HEK293T (cell line): ENCODE measurements at places on chromosomes 2 and 18.

DNA sequence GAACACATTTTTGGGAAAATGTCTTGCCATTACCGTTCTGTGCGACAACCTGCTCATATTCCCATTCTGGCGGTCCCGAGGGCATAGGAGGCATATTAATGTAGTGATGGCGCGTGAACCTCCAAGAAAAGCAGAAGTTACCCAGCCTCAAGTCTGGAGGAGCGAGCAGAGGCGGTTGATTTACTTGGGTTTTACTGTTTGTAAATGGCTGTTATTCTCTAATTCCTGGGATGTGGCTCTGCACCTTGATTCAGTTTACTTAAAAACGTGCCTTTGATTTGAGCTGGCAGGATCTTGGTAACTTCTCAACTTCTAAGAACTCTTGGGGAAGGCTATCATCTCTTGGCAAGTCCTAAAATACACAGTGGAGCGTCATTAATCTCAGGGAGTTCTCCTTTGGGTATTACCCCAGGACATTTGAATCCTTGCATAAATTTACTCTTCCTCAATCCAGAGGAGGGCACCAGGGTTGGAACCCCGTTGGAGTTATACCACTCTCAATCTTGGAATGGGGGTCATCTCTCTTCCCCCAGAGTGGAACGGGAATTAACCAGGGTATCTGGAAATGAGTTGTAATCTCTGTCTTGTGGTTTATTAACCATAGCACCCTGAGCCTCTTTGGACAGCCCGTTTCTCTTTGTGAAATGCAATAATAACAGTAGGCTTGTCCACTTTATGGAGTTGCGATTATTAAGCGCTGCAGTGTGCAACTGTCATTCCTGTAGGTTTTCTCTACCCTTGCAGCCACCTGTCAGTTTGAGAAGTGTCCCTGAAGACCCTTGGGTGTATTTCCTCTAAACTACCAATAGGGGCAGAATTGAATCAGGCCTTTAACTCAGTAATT is 2.1 kb downstream of the HK2 start:
- DNase-seq, result peak; percentile 70

GRCh38 chr18:72672364-72673184 is 128.4 kb upstream of the CBLN2 start:
- DNase-seq, result peak; percentile 7

- no peak for DNase-seq
These were observed 11.4 kb downstream of the CCDC88A start for GRCh38 chr2:55408098-55408882.

GRCh38 chr18:23779696-23780303 is 90.5 kb downstream of the LAMA3 start:
- peak; percentile 43 for DNase-seq

DNA sequence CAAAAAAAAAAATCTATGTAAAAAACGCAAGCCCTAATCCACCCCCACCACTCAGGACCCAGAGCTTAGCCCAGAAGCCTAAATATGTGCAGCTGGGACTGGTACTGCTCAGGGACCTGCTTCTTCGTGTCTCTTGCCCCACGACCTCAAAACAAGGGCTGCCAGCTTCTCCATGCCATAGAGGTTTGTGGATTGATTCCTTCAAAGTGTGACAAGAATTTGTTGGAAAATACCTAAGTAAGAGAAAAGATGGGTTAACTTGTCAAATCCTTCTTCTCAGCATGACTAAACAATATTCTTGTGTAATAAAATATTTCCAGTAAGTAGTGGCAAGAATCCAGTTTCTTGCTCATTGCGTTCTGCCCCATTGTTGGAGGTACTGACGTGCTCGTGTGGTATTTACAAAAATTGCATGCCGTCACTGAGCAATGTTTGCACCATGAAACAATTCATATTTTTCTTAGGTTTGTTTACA is 825 bp upstream of the SCYGR1 start:
- DNase-seq, result no peak

DNA sequence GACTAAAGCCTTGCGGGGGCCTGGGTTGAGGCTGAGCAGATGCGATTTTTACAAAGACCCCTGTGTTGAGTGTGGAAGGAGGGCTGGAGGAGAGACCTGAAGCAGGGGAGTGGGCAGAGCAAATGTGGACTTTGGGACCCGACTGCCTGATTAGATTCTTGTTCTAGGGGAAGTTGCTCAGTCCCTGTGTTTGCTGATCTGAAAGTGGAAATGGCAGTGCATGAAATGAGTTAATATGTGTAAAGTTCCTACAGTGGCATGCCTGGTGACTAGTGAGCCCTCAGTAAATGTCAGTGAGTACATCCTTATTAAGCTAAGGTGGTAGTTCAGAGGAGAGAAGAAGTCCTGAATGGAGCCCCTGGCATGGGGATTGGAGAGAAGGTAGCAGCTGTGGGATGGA is 52.3 kb downstream of the ARMC9 start:
- no peak for DNase-seq

DNA sequence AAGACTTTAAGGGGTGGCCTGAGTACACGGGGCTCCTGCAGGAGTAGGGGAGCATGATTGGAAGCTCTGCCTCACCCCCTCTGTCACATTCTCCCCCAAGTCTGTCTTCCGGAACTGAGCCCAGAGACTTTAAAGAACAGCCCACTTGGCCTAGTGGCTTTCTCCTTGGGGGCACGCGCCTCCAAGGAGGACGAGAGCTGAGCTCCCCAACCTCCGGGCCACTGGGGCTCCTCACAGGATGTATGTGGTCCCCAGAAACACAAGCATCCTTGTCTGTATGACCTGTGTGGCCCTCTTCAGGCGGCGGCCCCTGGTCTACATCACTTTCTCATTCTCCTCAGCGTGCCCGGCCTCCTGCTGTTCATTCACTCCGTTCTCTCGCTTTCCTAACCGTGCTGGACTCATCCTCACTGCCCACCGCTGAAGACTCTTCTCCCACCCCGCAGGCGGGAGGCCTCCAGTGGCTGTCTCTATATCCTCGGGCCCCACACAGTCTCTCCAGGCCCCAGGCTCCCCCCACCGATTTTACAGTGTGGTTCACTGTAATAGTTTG is 23.7 kb downstream of the KCNF1 start:
- no peak for DNase-seq

DNA sequence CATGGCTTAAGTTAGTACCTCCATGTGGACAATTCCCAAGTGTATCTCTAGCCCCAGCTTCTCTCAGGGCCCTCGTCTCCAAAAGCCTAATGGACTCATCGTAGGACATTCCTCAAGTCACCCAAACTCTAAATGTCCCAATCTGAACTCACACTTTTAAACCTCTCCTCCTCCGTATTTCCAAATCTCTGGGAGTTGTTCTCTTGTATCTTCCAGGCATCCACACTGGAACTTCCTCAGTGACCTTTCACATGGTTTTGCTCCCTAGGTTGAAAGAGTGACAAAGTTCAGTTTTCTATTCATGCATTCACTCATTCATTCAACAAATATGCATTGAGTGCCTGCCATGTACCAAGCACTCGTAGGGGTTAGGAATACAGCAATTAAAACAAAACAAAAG is 220.2 kb downstream of the ALPK2 start:
- DNase-seq, result no peak

DNA sequence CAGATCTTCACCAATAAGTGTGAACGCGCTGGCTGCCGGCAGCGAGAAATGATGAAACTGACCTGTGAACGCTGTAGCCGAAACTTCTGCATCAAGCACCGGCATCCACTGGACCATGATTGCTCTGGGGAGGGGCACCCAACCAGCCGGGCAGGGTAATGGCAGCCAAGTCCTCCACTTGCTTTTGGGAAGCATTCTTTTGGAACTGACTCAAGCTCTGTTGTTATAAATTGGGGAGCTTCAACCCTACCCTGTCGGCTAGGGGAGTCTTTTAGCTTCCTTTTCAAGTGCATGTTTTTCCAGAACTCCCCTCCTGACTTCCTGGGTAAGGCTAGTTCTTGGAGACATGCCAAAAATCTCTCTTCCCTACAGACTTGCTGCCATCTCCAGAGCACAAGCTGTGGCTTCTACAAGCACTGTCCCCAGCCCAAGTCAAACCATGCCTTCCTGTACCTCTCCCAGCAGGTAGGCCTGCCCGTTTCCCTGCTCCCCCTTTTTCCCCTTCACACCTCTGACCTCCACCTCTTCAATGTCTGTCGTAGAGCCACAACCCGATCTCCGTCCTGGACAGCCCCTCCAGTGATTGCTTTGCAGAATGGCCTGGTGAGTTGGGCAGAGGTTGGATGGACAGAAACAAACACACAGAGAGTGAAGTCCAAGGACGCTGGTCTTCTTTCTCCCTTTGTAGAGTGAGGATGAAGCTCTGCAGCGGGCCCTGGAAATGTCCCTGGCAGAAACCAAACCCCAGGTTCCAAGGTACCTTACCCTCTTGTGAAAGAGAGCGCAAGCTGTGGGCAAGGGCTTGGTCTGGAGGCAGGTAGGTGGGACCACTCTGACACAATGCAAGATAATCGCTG is 1.5 kb downstream of the ZFAND2B start:
- DNase-seq, result no peak

GRCh38 chr2:58606799-58607198 is 365.7 kb upstream of the FANCL start:
- no peak for DNase-seq

DNA sequence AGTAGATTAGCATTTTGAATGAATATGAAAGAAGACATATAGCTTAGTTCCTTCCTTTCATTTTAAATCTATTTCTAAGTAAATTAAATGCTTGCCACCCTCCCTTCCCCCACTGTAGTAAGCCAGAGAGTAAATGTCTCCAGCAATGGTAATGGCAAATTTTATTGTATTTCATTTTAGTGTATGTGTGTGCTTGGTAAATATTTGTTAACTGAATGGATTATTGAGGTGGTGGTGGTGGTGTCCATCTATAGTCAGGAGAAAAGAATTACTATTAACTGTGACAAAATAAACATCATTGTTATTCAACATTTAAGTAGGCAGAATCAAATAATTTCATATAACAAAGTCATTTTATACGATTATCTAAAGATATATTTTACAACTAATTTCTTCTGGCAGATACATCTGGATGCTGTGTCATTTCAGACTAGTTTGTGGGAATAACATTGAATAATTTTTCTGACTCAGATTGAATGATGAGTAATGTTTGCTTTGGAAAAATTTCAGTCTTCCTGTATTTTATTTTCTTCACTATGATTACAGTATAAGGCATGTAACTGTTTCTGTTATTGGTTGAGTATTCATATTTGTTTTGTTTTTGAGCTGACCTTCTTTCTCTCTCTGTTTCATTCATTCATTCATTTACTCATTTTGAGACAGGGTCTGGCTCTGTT is 18.3 kb downstream of the ASXL3 start:
- no peak for DNase-seq

DNA sequence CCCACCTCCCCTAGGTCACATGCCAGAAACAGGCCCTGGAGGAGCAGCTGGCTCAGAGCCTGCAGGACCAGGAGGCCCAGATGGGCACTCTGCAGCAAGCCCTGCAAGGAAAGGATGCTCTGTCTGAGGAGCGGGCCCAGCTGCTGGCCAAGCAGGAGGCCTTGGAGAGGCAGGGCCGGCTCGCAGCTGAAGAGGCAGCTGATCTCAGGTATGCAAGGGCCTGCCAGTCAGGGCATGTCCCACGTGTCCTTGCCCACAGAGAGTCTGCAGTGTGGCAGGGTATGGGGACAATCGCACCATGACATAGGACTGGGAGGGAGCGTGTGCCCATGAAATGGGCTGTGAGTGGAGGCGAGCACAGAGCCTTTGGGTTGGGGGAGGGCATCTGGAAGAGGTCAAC is 39.9 kb downstream of the CROCC2 start:
- no peak for DNase-seq

GRCh38 chr18:2917259-2918047 is 70.6 kb downstream of the EMILIN2 start:
- no peak for DNase-seq

DNA sequence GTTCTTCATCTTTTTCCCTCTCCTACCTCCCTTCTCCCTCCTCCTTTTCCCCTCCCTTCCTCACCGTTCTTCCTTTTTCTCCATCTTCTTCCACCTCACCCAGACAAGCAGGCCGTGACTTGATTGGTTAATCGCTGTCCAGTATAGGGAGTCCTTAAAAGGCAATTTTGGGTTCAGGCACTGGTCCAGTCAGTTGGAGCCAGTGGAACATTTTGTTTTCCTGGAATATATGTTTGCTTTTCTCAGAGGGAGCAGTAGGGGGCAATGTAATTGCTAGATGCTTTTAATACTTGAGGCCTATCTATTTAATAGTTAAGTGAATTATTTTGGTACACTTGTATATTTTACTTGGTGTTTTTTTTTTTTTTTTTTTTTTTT is 15.0 kb downstream of the ELAC1 start:
- DNase-seq, result no peak

DNA sequence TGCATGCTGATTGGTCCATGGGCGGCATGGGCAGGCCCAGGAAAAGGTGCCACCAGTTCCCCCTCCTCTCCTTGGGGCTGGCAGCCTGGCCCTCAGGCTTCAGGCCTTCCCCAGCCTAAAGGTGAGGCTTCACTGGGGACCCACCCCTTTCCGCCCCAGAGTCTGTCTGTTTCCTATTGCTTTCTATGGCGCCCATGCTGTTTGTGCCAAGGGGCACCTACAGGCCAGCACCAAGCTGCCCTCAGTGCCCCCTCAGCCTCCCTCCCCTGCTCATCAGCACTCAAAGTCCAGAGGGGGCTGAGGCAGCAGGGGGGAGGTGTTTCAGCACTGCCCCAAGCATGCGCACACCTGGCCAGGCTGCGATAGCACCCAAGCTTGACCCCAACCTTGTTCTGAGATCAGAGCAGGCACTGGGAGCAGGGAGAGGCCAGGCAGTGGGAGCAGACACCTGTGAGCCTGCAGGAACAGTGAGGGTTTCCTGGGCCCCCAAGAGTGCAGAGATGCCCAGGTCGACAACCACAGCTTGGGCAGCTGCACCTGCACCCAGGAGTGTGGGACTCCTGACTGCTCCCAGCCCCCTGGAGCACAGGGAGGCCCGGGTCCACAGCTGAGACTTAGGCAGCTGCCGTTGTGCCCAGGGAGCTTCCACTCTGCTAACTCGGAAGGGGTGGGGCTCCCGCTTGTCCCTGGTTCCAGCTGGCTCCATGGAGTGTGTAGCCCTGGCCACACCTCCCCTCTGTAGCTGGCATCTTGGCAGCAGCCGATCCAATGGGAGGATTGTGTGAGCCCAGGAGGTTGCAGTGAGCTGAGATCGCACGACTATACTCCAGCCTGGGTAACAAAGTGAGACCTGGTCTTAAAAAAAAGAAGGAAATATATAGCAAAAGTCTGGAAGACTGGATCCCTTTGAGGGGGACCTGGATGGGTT is 69.1 kb downstream of the NCAPH start:
- no peak for DNase-seq

DNA sequence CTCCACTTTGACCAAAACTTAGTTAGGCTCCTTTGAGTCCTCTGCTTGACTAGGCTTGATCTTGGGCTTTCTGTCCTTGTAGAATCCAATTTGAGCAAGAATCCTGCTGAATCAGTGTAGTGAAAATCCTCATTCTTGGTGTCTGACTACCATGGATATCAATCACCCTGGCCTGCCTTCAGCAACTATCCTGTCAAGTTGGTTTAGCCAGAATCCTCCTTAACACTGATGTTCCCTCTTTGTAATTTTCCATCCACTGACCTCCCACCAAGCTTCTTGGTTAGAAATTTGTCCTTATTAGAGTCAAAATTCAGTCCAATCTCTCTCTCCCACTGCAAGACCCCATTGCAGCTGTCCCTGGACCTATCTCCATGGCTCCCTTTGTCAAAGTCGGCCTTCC is 494 bp upstream of the RBM45 start:
- no peak for DNase-seq

- no peak for DNase-seq
These were observed 710.6 kb upstream of the FANCL start for GRCh38 chr2:58951722-58952121.
